ENCODE measurements at places on chromosomes 4 and X. TPM values are rescaled to one million over a fixed set of nuclear protein-coding genes. Genes with fewer than 3 reads are reported as not detected.

SSX7 gene
- total RNA-seq: not detected

SPON2 gene
- 8.8 TPM for total RNA-seq

SH2D1A gene
- not detected for total RNA-seq

EDA gene
- total RNA-seq: 3.9 TPM

ADAMTS3 gene
- total RNA-seq: 10.3 TPM

HSFX2 gene
- total RNA-seq: not detected

TMPRSS11D gene
- total RNA-seq: not detected

MGAT4D gene
- total RNA-seq: not detected

SSX4 gene
- not detected for total RNA-seq

HS3ST1 gene
- total RNA-seq: 2.5 TPM

NAT8L gene
- 14.9 TPM for total RNA-seq

- no peak overlapping the region for H3K27ac ChIP-seq
- H3K36me3 ChIP-seq: no peaks in the 10 kb centered on the region
- H3K4me1 ChIP-seq: peaks cover 5% of the 10 kb centered on the region
- no peak overlapping the region for H3K4me3 ChIP-seq
- DNase-seq: no peak
Observed at GRCh38 chr4:40275065-40275730, 59.9 kb upstream of the CHRNA9 start.

- no peak for DNase-seq
- H3K36me3 ChIP-seq: no peaks in the 10 kb centered on the region
- peak overlapping the region; percentile 49 for H3K4me3 ChIP-seq
- H3K27ac ChIP-seq: peak overlapping the region; percentile 94
- no peaks in the 10 kb centered on the region for H3K27me3 ChIP-seq
Observed at GRCh38 chrX:4805502-4805901, 1092.1 kb upstream of the PRKX start.

DNA sequence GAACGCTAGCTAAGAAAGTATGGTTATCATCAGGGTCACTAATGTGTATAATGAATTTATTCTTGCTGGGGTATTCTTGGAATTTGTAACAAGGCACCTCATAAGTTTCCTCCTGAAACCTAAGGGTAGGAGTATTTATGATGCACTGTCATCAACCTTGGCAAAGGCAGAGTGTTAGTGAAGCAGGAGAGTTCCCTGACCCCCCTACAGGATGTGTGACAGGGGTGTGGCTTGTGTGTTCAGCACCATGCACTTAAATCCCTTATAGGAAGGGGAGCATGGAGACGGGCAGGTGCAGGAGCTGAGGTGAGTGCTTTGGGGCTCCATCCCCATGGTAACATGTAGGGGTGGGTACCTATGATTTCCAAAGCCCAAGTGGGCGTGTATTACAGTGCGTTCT lies 237.7 kb downstream of the GALNTL6 start:
- H3K27me3 ChIP-seq: no peaks in the 10 kb centered on the region
- H3K27ac ChIP-seq: no peak overlapping the region
- peaks cover 12% of the 10 kb centered on the region for H3K4me1 ChIP-seq
- no peaks in the 10 kb centered on the region for H3K36me3 ChIP-seq

DNA sequence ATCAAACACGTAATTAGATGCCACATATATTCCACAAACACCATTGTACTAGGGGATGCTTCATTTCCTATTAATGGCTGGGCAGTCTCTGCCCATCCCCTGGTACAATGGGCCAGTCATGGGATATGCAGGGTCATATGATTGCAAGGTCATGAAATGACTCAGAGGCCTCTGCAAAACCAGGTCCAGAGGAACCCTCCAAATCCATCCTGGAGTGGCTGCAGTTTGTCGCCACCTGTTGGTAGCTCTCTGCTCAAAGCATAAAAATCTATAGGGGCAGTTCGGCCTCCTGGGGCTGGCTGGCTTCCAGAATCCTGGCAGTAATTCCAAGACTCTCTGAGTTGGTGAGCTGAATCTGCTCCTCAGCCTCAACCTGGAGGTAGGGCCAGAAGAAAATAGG lies 22.9 kb upstream of the PUDP start:
- no peak for DNase-seq
- peaks cover 5% of the 10 kb centered on the region for H3K36me3 ChIP-seq
- H3K4me1 ChIP-seq: no peaks in the 10 kb centered on the region
- H3K27me3 ChIP-seq: no peaks in the 10 kb centered on the region

GRCh38 chr4:85688055-85688740 lies 213.2 kb downstream of the ARHGAP24 start:
- no peak for DNase-seq
- no peaks in the 10 kb centered on the region for H3K36me3 ChIP-seq

GRCh38 chr4:77084019-77084639 lies 8.3 kb upstream of the CCNI start:
- no peaks in the 10 kb centered on the region for H3K27me3 ChIP-seq
- H3K4me1 ChIP-seq: peaks cover 6% of the 10 kb centered on the region
- no peak overlapping the region for H3K27ac ChIP-seq
- no peak for DNase-seq

- DNase-seq: no peak
- H3K4me1 ChIP-seq: peaks cover 23% of the 10 kb centered on the region
- H3K36me3 ChIP-seq: peaks cover 42% of the 10 kb centered on the region
- no peaks in the 10 kb centered on the region for H3K27me3 ChIP-seq
- no peak overlapping the region for H3K4me3 ChIP-seq
- H3K27ac ChIP-seq: no peak overlapping the region
Observed at GRCh38 chr4:7005571-7005970, 37.6 kb upstream of the TADA2B start.

DNA sequence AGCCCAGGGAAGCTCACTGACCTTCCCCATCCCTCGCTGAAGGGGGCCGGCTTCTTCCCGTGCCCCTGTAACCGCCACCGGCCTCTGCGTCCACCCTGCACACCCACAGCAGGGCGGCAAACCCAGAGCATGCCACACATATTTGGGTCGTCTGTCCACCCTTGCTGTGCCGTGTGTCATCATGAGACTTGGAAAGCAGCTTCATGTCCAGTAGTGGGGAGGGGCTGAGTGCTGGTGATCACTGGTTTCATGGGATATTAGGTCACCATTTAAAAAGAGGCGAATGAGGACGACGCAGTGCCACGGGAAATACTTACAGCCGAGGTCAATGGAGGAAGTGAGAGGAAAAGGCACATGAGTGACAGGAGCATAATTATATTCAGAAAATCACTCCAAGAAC lies 74.8 kb downstream of the HTRA3 start:
- H3K27ac ChIP-seq: no peak overlapping the region
- H3K36me3 ChIP-seq: no peaks in the 10 kb centered on the region
- no peaks in the 10 kb centered on the region for H3K4me1 ChIP-seq
- H3K4me3 ChIP-seq: no peak overlapping the region
- no peaks in the 10 kb centered on the region for H3K27me3 ChIP-seq
- DNase-seq: peak; percentile 52

- H3K36me3 ChIP-seq: no peaks in the 10 kb centered on the region
- H3K27me3 ChIP-seq: peaks cover 5% of the 10 kb centered on the region
- no peaks in the 10 kb centered on the region for H3K4me1 ChIP-seq
- DNase-seq: no peak
- H3K27ac ChIP-seq: no peak overlapping the region
Observed at GRCh38 chr4:141158219-141158618, 24.9 kb upstream of the RNF150 start.

GRCh38 chr4:85152480-85152879 lies 186.0 kb upstream of the WDFY3 start:
- no peaks in the 10 kb centered on the region for H3K4me1 ChIP-seq
- no peak for DNase-seq
- H3K27ac ChIP-seq: no peak overlapping the region
- peaks cover 3% of the 10 kb centered on the region for H3K27me3 ChIP-seq

- H3K27ac ChIP-seq: no peak overlapping the region
- DNase-seq: no peak
- no peak overlapping the region for H3K4me3 ChIP-seq
- peaks cover 9% of the 10 kb centered on the region for H3K36me3 ChIP-seq
- H3K4me1 ChIP-seq: peaks cover 20% of the 10 kb centered on the region
Observed at GRCh38 chr4:159283696-159284095, 180.8 kb downstream of the RAPGEF2 start.

GRCh38 chrX:29082558-29082957 lies 495.3 kb downstream of the IL1RAPL1 start:
- H3K36me3 ChIP-seq: no peaks in the 10 kb centered on the region
- H3K27ac ChIP-seq: no peak overlapping the region
- H3K27me3 ChIP-seq: no peaks in the 10 kb centered on the region
- DNase-seq: no peak

DNA sequence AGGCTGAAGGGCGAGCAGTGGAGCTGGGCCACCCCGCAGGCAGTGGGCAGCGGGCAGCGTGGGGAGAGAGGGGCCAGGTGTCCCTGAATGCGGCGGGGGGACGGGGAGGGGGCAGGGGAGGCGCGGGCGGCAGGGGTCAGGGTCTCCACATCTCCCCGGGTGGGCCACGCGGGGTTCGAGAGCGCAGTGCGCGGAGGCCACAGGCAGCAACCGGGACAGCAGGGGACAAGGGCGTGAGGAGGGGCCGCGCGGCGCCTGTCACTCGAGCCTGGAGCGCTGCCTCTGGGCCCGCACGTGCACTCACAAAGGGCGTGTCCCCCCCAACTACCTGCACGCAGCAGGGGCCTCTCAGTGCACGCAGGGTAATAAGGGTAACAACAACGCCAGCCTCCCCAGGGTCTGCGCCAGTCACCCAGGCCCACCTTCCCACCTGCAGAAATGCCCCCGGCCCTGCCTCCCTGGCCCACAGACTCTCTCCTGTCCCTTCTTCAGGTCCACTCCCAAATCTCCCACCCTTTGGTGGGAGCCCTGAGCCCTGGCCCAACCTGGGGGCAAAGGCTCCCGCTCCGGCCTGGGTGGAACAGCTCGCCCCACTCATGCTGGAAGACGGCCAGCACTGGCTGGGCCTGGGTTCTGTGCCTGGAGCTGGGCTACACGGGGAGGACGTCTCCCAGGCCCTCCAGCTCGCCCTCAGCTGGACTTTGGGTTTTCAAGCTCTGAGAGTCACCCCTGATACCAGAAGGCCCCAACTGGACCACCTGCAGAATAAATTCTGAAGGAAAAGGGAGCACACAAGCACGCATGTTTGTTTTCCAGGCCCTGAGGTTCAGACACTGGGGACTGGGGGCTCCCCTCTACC lies 53.2 kb downstream of the ZFYVE28 start:
- peaks cover 4% of the 10 kb centered on the region for H3K4me1 ChIP-seq
- no peaks in the 10 kb centered on the region for H3K36me3 ChIP-seq
- no peaks in the 10 kb centered on the region for H3K27me3 ChIP-seq
- H3K4me3 ChIP-seq: no peak overlapping the region
- H3K27ac ChIP-seq: no peak overlapping the region

DNA sequence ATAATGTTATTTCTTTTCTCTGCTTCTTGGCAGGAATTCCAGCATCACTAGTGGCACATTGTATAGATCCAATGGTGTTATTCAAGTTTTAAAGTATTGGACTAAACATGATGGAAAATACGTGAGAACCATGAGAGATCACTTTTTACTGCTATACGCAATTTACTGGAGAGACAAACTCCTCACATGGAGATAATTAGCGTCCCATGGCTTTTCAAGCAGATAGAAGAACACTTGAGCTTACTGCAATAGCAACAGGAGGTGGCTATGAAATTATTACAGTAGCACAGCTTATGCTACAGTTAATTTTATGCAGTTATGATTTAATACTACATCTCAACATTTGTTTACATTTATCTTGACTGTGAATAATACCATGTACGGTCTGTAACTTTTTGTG lies 11.9 kb upstream of the TMEM185A start:
- H3K36me3 ChIP-seq: no peaks in the 10 kb centered on the region
- peaks cover 3% of the 10 kb centered on the region for H3K27me3 ChIP-seq
- H3K4me1 ChIP-seq: no peaks in the 10 kb centered on the region
- DNase-seq: no peak
- no peak overlapping the region for H3K27ac ChIP-seq
- no peak overlapping the region for H3K4me3 ChIP-seq

DNA sequence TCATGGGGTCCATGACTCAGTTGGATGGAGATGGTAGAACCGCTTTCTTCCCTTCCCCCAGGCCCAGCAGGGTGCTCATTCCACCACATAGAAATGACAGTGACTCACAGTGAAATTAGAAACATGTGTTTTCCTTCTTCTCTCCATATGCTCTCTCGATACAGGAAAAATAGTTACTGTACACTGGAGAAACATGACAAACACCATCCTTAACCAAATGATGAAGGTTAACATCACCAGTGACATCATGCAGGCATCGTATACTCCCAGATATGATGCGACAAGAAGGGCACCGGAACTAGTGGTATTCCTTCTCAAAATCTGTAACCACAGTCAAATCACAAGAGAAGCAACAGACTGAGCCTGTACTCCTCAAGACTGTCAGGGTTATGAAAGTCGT lies 11.7 kb upstream of the RAB40A start:
- H3K36me3 ChIP-seq: no peaks in the 10 kb centered on the region
- no peak overlapping the region for H3K27ac ChIP-seq
- H3K27me3 ChIP-seq: no peaks in the 10 kb centered on the region
- DNase-seq: no peak
- H3K4me3 ChIP-seq: no peak overlapping the region
- peaks cover 4% of the 10 kb centered on the region for H3K4me1 ChIP-seq

GRCh38 chr4:137749466-137749865 lies 217.2 kb upstream of the PCDH18 start:
- no peak overlapping the region for H3K27ac ChIP-seq
- H3K36me3 ChIP-seq: peaks cover 4% of the 10 kb centered on the region

GRCh38 chr4:165635951-165636350 lies 237.1 kb upstream of the TLL1 start:
- H3K4me3 ChIP-seq: no peak overlapping the region
- no peak for DNase-seq
- H3K27ac ChIP-seq: no peak overlapping the region
- no peaks in the 10 kb centered on the region for H3K4me1 ChIP-seq
- no peaks in the 10 kb centered on the region for H3K36me3 ChIP-seq

GRCh38 chr4:188110741-188111471 lies 1.5 kb upstream of the TRIML2 start:
- no peaks in the 10 kb centered on the region for H3K27me3 ChIP-seq
- peak overlapping the region; percentile 26 for H3K4me3 ChIP-seq
- DNase-seq: no peak
- peak overlapping the region; percentile 87 for H3K27ac ChIP-seq
- peaks cover 12% of the 10 kb centered on the region for H3K4me1 ChIP-seq
- no peaks in the 10 kb centered on the region for H3K36me3 ChIP-seq

DNA sequence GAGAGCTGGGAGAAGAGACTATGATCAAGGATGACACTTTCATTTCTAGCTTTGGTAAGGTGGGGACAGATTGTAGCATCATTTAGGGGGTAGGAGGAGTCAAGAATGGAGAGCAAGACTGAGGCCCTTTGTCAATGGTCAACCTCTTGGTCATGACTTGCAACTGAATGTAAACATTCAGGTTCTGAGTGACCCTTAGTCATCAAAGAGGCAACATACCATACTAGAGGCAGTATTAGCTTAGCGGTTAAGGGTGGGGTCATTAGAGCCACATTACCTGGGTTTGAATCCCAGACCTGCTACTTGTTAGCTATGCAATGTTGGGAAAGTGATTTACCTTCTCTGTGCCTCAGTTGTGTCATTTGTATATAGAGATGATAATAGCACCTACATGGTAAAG lies 76.5 kb downstream of the MED28 start:
- no peak overlapping the region for H3K4me3 ChIP-seq
- H3K36me3 ChIP-seq: no peaks in the 10 kb centered on the region
- peaks cover 8% of the 10 kb centered on the region for H3K4me1 ChIP-seq
- no peaks in the 10 kb centered on the region for H3K27me3 ChIP-seq
